ENCODE measurements at places on chromosomes 12 and 14. TPM values are rescaled to one million over a fixed set of nuclear protein-coding genes. Genes with fewer than 3 reads are reported as not detected.

DNA sequence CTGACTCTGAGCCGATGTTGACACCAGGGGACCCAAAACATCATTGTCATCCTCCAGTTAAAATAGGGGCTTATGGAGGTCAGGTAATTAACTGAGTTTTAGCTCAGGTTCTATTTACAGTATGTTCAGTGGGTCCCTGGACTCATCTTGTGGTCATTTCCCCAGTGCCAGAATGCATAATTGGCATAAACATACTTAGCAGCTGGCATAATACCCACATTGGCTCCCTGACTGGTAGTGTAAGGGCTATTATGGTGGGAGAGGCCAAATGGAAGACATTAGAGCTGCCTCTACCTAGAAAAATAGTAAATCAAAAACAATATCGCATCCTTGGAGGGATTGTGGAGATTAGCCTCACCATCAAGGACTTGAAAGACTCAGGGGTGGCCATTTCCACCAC is 350.9 kb downstream of the C12orf75 start:
- DNase-seq: no peak

DNA sequence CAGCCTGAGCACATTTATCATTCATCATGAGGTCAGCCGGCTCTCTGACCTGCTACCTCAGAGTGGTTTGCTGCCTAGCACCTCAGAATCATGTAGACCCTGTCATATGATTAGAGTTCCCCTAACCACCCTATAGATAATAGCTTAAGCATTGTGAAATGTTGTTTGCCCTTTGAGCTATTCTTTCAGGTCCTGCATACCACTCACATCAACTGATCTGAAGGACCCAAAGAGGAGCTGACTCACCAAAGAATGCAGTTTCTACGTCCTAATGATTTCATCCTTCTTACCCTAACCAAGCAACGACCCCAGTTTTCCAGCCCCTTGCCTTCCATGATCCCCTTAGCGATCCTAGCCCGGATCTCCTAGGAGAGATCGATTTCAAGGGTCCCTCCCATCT is 527.9 kb downstream of the SOX5 start:
- DNase-seq: no peak

Gene GPHN
- total RNA-seq: 10.7 TPM

DNA sequence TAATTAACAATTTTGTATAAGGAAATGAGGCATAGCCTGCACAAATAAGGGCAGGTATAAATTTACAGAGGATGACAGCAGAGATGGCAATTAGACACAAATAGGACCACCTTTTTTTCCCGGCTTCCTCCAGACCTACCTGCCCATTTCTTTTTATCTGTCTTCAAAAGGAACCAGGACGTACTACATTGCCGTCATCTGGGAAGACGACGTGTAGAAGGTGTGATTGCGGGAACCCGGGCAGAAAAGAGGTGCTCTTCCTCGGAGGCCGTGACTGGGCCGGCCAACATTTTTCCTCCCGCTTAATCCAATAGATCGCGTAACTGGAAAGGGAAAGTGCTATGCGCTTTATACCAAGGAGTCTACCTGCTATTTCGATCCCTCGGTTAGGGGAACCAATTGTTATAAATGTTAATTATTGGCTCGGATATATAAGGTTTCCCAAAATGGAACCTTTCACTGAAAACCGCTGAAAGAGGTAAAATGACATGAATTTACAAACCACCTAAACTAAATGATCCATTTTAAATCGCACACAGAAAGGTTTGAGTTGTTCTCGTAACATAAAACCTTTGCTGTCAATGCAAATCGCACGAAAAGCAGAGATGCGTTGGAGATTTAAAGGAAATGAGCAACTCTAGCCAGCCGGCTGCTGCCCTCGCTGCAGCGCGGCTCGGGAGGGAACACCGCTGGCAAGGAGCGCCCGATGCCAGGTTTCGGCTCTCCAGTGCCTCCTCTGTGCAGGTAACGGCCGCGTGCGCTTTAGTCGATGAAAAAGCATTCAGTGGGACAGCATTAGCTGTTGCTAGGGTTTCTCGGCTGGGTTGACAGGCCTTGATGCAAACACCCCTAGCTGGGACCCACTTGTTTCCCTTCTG is 2.8 kb upstream of the SIX1 start:
- no peak for DNase-seq

DNA sequence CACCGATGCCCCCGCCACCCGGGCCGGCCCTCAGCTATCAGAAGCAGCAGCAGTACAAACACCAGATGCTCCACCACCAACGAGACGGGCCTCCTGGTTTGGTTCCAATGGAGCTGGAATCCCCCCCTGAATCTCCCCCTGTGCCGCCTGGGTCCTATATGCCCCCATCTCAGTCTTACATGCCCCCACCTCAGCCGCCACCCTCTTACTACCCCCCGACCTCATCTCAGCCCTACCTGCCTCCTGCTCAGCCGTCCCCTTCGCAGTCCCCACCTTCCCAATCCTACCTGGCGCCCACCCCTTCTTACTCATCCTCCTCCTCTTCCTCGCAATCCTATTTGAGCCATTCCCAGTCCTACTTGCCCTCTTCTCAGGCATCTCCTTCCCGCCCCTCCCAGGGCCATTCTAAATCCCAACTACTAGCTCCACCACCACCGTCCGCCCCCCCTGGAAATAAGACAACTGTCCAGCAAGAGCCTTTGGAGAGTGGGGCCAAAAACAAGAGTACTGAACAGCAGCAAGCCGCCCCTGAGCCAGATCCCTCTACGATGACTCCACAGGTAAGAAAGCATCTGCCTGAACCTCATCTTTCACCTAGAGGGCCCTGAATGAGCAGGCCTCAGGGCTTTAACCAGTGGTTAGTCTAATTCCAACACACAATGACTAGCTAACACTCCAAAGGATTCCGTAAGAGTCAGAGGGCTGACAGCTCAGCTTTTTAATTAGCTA is 851 bp downstream of the YLPM1 start:
- no peak for DNase-seq

- DNase-seq: no peak
Measured at GRCh38 chr12:41224066-41224465, 35.9 kb downstream of the PDZRN4 start.

DNA sequence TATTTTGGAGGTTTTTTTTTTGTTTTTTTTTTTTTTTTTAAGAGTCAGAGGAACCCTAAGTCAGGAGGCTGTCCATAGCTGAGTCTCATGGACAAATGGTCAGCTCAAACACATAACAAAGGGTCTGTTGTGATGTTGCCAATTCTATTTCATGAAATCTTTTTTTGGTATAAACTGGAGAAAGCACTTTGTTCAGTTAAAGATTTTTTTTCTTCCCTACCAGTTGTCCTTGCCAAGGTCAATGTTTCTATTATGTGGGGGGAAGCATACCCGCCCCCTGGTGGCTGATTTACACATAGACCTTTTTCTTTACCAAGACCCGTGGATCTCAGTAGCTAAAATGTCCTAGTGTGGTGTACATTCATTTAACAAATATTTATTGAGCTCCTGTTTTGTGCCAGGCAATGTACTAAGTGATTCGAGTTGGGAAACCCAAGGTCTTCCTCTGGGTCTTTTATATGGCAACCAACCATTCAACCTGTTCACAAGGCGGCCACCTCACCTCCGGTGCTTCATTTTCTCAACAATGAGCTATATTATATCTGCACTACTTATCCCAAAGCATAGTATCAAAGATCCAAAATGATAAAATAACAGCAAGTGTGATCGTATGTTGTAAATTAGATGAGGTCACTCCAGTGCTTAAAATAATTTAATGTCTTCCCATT is 214.5 kb downstream of the PAH start:
- peak; percentile 30 for DNase-seq

DNA sequence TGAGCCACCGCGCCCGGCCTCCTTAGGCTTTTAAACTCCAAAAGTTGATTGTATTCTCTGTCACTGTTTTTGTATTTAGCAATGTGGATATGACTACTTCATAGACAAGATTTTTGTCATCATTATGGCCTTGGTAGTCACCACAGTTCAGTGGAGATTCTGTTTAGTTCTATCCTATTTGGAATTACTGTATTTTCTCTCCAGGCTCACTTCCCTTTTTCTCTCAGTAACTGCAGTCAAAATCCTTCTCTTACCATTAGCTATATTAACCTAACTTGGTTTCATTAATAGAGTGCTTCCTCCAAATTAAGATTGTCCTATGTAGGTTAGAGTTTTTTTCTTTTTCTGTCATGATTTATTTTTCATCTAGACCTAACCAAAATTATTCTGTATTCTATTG is 283.9 kb downstream of the TMTC2 start:
- no peak for DNase-seq

GRCh38 chr12:103493199-103493598 is 2.6 kb downstream of the C12orf42 start:
- DNase-seq: no peak

GRCh38 chr12:25864306-25865276 is 93.9 kb upstream of the RASSF8 start:
- peak; percentile 37 for DNase-seq

Gene LRRC10
- total RNA-seq: not detected

GRCh38 chr14:23829736-23830471 is 123.7 kb upstream of the DHRS4 start:
- DNase-seq: peak; percentile 90

DNA sequence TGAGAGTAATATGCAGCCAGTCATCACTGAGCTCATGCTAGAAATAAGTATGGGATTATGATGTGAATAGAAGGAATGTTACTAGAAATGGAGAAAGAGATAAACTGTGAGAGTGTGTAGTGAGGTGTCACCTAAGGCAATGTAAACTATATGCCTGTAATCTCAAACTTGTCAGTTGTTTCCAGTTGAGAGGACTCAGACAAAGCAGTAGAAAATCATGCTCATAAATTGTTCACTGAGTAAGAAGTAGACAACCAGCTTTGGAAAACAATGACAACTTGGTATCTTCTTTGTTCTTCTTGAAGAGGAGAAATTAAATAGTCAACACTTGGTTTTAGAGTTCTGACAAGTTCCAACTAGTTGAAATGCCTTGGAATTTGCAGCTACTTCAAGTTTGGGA is 148.5 kb upstream of the OR4E1 start:
- DNase-seq: no peak

DNA sequence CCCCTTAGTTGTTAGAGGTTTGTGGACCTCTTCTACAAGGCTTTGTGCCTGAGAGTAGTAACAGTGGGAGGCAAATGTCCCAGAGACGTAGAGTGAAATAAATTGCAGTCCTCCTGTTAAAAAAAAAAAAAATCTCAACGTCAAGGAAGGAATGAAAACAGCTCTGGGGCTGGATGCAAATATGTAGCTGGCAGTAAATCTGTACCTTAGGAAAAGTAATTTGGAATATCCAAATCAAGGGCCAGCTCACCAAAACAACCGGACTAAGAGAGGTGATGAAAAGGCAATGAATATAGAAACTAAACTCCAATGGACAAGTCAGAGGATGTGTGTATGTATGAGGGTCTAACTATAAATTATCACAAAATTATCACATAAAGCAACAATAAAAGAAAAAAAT is 27.0 kb downstream of the SINHCAF start:
- DNase-seq: no peak

Gene PRPH
- 6.9 TPM for total RNA-seq

DNA sequence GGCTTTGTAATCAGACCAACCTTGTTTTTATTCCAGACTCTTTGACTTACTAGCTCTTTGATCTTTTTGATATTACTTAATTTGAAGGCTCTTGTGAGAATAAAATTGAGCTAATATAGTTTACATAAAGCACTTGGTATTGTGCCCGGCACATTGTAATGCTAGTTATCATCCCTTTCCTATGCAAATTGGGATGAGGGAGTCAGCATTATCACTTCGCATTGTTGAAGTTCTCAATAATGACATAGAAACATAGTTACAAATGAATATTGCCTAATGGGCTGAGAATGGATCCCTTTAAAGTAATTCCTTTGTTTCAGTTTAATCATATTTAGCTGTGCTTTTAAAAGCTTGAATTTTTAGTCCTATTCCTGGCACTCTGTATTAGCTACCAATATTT is 36.6 kb downstream of the SUPT16H start:
- no peak for DNase-seq

Gene ADCY4
- 0.05 TPM for total RNA-seq

Gene CABP1
- not detected for total RNA-seq

DNA sequence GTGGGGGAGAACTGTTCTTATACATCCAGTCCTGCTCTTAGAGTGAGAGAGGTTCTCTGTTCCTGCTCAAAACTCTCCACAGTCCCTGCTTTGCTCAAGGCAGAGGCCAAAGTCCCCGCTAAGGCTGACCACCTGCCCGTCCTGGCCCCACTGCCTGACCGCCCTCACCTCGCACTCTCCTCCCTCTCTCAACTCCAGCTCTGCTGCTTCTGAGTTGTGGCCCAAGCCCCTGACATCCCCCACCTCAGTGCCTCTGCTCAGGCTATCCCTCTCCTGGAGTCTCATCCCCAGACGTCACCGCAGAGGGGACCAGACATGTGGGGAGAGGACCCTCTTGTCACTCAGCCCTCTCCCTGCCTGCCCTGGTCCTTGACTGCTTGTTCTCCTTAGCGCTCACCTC is 110.6 kb downstream of the CALM1 start:
- DNase-seq: no peak

DNA sequence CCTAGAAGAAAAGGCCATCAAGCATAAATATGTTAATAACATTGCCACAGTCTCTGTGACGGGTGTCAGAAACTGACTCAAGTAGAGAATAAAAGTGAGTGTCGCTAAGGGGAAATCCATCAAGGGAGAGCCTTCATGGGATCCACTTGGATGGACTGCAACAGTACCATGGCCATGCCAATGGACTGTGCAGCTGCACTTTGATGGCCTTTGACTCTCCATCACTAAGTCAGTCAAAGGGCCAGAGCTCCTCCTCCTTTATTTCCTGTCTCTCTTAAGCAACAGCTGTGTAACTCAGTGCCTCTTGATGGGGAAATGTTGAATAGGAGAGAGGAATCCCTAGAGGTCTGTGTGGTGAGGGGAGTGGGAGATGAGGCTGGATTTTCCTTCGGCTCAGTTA is 335.2 kb downstream of the BMP4 start:
- DNase-seq: no peak

DNA sequence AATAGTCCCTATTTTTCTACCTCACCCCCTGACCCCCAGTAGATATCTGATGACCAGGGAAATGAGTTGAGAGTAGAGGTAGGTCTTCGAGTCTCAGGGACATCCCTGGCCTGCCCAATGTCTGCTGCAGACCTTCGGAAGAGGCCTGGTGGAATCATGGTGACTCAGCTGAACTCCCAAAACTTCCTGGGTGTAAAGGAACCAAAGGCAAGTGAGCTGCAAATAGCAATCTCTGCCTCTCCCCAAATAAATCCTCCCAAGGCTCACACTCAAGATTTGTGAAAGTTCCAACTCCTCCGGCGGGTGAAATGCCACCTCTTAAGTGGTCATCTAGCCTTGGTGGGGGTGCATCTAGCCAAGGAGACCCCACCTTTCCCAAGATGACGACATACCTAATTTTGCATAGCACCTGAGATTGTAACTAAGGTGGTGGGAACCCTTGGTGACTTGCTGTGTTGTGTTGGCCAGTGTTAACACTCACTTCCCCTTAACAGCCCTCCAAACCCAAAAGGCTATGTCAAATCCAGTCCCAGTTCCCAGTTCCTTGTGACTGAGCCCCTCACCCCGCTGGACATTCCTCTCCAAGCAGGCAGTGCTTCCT is 6.3 kb downstream of the ZFP36L1 start:
- peak; percentile 62 for DNase-seq

- DNase-seq: no peak
Measured at GRCh38 chr14:39109893-39110715, 4.0 kb upstream of the GEMIN2 start.

- no peak for DNase-seq
Measured at GRCh38 chr12:123267991-123268843, 3.4 kb downstream of the CDK2AP1 start.

Gene OR10G3
- not detected for total RNA-seq

Gene CRY1
- total RNA-seq: 19.0 TPM

Gene PLBD1
- total RNA-seq: not detected

Gene GPR137C
- 0.76 TPM for total RNA-seq

Measured in A172 (cell line).